Progenitor cell of endocrine pancreas (in vitro differentiated cells): ENCODE measurements at places on chromosomes 1 and 21. TPM values are rescaled to one million over a fixed set of nuclear protein-coding genes. Genes with fewer than 3 reads are reported as not detected.

DNA sequence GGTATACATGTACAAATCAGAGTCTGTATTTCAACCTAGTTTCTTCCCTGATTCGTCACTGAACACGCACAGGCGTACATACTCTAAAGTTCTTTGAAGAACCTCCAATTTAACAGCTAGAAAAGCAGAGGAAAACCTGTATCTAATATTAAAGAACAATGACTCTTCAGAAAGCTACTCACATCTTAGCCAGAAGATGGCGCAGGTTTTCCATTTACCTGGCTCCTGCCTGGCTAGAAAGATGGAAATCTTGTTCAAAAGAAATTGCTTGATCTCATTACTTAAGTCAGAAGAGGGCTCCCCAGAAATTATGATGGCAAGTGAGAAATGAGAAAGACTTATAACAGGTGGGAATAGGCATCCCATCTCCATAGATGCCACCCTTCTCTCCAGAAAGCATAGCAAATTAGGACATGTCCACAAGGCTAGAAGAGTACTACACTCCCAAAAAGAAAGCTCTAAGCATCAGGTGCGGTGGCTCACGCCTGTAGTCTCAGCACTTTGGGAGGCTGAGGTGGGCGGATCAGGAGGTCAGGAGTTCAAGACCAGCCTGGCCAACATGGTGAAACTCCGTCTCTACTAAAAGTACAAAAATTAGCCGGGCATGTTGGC, 19.0 kb upstream of the L1TD1 start:
- DNase-seq = no peak

DNA sequence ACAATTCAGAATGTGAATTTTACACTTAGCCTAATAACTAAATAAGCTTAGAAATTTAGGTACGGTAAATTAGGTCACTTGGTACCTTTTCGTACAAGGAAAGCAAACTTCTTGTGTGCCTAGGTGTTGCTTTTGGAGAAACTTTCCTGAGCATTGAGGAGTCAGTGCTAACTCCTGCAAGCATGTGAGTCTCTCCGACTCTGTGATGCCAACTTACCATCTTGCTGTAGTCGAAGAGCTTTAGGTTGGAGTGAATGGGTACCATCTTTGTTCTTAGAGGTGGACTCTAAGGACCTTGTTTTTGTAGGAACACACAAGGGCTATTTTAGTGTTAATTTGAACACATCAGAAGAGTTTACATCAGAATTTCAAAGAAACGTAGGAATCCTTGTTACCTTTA, 688.9 kb downstream of the USP25 start:
- no peak for DNase-seq

DNA sequence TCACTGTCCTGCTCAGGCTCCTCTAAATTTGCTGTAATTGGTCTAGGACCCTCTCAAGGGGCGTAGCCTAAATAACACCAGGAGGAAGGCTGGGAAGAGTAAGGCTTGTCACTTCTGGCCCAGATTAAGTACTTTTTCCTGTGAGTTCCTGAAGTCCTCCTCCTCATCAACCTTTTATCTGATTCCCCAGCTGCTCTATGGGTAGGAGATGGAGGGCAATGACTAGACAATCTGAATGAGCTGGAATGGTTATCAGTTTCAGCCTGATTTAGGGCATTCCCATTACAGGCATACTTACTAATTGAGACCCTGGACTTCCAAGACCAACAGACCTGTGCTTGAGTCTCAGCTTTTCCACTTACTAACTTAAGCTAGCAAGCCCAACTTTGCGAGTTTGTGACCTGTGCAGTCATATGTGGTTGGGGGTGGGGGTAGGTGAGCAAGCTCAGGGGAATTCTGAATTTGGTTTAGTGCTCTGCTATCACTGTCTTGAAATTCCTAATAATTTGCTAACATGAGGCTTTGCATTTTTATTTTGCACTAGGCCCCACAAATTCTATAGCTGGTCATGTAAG, 18.0 kb upstream of the FGGY start:
- DNase-seq = no peak

DNA sequence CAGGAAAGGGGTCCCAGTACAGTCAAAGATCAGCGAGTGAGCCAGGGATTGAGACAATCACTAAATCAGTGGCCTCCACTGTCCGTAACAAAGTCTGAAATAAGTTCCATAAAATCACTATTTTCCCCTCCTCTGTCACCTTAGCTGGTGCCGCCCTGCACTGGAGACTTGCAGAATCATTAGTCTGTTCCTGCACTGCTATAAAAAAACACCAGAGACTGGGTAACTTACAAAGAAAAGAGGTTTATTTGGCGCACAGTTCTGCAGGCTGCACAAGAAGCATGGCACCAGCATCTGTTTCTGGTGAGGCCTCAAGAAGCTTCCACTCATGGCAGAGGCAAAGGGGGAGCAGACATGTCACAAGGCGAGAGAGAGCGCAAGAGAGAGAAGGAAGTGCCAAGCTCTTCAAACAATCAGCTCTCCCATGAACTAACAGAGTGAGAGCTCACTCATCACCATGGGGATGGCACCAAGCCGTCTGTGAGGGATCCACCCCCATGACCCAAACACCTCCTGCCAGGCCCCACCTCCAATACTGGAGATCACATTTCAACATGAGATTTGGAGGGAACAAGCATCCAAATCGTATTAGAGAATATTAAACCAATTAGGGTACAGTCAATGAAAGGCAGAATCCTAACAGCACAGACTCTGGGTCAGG, 129.8 kb upstream of the TIAM1 start:
- DNase-seq = no peak

GRCh38 chr1:9726406-9726805, 74.9 kb downstream of the PIK3CD start:
- DNase-seq = no peak

- no peak for DNase-seq
These were observed 25.9 kb downstream of the PCNX2 start for GRCh38 chr1:233269656-233270055.

DNA sequence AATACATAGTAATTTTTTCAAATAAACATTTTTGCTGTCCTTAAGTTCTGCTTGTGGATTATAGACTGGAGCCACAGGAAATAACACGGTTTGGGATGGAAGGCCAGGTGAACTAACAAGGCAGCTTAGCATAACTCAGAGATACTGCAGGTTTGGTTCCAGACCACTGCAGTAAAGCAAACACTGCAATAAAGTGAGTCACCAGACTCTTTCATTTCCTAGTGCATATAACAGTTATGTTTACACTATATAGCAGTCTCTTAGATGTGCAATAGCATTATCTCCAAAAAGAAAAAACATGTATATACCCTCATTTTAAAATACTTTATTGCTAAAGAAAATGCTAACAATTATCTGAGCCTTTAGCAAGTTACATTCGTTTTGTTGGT, 22.0 kb downstream of the LRRC42 start:
- no peak for DNase-seq

- no peak for DNase-seq
These were observed 97.4 kb upstream of the SGIP1 start for GRCh38 chr1:66436378-66437135.

- DNase-seq = no peak
These were observed 122.7 kb downstream of the CLEC20A start for GRCh38 chr1:178374016-178374415.

GRCh38 chr1:72037745-72038343, 244.5 kb downstream of the NEGR1 start:
- no peak for DNase-seq

GRCh38 chr1:97314685-97315084, 593.1 kb downstream of the PTBP2 start:
- DNase-seq = no peak

DNA sequence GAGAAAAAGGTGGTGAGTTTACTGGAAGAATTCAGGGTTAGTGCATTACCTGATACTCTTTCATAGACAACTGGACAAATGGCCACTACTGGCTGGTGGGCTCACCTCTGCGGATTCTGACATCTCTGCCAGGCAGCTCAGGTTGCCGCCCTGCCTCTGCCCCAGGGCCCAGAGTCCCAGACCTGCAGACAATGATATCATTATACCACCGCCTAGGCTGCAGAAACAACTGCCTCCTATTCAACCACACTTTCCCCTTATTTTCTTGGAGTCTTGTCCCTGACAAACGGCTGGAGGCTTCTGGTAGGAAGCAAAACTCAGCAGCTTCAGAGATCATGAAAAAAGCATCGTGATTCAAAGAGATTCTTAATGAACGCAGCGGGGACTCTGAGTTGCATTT, 37.0 kb downstream of the IRF2BP2 start:
- DNase-seq = no peak

DNA sequence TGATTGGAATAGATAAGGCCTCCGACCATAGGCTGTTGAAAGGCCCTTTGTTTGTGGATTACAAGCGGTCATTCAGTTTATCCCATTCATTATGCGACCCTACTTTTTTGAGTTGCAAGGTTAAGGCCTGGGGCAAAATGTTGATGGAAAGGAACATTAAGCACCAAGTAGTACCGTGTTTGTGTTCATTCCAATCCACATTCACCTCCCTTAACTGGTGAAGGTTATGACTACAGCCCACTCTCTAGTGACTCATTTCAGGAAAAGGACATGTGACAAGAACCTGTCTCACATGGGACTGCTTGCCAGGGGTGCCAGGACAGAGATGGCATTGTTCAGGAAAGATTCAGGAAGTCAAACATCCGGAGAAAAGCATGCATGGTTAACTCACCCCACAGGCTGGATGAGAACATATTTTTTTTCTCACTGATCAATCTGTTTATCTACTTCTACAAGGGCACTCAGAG, 81.6 kb downstream of the CD58 start:
- DNase-seq = no peak

DNA sequence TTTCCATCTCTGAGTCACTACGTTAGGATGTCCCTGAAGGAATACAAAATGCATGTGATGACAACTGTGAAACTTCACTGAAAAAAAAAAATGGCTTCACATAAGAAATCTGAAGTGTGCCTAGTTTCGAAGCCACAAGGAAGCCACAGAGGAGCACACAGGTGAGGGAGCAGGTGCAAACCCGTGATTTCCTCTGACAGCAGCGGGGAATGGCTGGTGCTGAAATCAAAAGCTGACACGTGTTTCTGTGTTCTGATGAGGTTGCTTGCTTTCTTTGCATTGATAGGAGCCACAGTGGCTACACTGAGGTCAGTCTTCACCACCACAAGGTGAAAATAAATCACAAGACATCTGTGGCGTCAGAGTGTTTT, 105.7 kb upstream of the TLR5 start:
- DNase-seq = no peak

DNA sequence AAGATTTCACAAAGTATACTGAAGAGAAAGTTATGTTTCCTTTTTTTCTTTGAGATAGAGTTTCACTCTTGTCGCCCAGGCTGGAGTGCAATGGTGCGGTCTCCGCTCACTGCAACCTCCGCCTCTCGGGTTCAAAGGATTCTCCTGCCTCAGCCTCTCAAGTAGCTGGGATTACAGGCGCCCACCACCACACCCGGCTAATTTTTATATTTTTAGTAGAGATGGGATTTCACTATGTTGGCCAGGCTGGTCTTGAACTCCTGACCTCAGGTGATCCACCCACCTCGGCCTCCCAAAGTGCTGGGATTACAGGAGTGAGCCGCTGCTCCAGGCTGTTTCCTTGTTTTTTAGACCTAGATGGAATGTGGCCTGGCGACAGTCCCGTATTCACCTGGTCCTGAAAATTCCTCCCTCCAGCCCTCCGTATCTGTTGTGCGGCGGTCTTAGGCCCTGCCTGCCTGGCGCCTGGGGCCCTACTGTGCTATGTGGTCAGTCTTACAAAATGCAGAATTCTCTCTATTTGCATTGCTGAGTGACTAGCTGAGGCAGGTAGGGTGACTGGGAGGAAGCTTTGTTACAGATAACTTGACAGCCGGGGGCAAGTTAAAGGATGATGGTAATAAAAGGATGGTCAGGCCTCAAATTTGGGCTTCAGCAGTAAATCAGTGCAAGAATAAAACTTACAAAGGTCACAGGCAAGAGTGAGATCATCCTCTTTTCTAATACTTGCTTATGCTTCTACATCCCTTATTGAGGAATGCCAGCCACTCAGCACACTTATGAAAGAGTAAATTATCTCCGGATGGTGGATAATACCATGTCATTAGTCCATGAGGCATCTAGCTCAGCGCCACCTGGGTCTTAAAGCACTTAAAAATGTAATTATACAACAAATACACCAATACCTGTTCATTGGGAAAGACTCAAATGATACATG, 30.3 kb downstream of the PARK7 start:
- DNase-seq = no peak

GPR153 gene
- 6.3 and 6.5 TPM in 2 replicates for total RNA-seq

FAM3B gene
- total RNA-seq = 8.2 and 10.1 TPM in 2 replicates

AK2 gene
- total RNA-seq = 115 and 116 TPM in 2 replicates

NBPF3 gene
- 19.4 and 20.1 TPM in 2 replicates for total RNA-seq

DCAF6 gene
- total RNA-seq = 42.7 and 45.7 TPM in 2 replicates

TMEM81 gene
- 4.8 and 5.1 TPM in 2 replicates for total RNA-seq

LIN28A gene
- 80.2 and 87.8 TPM in 2 replicates for total RNA-seq

ZC3H12A gene
- 3.0 TPM in 2 replicates for total RNA-seq

HTR1D gene
- total RNA-seq = 0.20 and 0.31 TPM in 2 replicates

OR2L2 gene
- total RNA-seq = 0.14 and 0.22 TPM in 2 replicates

SLC30A7 gene
- total RNA-seq = 28.2 and 30.7 TPM in 2 replicates

FCRL2 gene
- not detected in 2 replicates for total RNA-seq

PRAMEF17 gene
- not detected in 2 replicates for total RNA-seq

RGL1 gene
- total RNA-seq = 5.9 TPM in 2 replicates
